ENCODE measurements at places on chromosomes 7 and 10. TPM values are rescaled to one million over a fixed set of nuclear protein-coding genes. Genes with fewer than 3 reads are reported as not detected.

PRKCQ gene
- 0.26 TPM for total RNA-seq

CDC14C gene
- total RNA-seq: 0.17 TPM

ITPRID1 gene
- total RNA-seq: not detected

- DNase-seq: no peak
Observed at GRCh38 chr10:33497338-33497737, 162.9 kb upstream of the NRP1 start.

GRCh38 chr10:1928606-1929005 lies 191.3 kb upstream of the ADARB2 start:
- DNase-seq: no peak

DNA sequence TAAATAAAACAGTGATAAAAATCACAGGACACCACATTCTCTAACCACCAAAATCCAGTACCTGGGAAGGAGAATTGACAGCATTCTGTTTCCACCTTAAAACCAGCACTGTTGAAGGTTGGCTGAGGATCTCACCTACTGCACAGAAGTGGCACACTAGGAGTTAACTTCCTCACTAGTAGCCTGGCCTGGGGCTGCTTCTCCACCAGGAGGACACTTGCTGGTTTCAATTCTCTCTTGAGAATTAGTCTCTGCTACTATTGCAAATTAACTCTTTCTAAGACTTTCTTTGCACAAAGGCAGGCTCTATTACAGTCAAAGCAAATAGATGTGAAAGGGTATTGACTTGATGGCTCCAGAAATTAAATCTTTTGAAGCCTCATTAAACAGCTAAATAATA lies 2.3 kb upstream of the CTTNBP2 start:
- DNase-seq: peak; percentile 28

DNA sequence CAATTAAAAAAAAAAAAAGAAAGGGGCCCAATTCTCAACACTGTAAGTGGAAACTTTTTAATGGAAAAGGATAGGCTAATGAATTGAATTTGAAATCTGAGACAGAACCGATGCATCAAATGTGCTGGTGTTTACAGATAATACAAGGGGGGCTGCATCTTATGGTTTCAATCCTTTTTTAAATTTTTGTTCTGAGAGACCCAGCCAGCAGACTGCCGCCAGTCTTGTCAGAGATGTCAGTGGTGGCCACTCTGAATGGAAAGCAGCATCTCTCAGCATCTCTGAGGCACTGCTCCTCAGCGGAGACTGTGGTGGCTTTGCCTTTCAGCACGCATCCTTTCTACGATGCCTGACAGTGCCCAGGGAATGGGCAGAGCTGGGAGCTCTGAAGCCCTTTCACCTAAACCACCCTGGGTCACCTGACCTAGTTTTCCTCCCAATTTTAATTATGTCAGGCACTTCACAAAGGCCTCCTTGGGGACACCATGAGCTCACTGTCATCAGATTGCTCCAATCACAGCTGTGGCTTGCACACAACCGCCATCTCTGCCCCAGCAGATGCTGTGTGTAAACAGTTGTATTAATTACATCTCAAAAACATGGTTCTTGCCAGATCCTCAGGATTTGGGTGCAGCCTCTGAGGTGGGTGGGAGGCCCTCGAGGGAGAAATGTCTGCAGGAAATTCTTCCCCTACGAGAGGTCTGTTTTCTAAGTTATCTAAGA lies 81.2 kb downstream of the EGFR start:
- DNase-seq: no peak

GRCh38 chr7:42621543-42622219 lies 290.2 kb downstream of the C7orf25 start:
- peak; percentile 5 for DNase-seq

GRCh38 chr10:8416760-8417159 lies 362.3 kb downstream of the GATA3 start:
- DNase-seq: no peak

GRCh38 chr10:69661414-69662172 lies 31.5 kb downstream of the FAM241B start:
- DNase-seq: no peak

HNRNPH3 gene
- total RNA-seq: 36.5 TPM

MTERF1 gene
- total RNA-seq: 9.8 TPM

IL6 gene
- 22.1 TPM for total RNA-seq

DNA sequence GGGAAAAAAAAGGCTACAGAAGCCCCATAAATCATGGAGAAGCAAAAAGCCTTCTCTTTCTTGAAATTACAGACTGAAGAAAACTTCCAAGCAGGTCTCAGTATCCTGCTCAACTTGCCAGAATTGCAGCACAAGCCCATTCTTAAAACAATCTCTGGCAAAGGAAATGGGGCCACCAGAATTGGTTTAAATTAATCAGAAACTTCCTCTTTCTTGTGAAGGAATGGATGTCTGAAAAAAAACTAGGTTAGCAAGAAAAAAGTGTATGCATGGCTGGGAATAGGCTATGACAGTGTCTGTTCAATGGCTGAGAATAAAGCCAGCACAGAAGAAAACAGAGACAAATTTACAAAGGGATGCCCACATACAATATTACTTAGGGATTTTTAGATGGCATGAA lies 59.1 kb downstream of the TFEC start:
- DNase-seq: no peak

DNA sequence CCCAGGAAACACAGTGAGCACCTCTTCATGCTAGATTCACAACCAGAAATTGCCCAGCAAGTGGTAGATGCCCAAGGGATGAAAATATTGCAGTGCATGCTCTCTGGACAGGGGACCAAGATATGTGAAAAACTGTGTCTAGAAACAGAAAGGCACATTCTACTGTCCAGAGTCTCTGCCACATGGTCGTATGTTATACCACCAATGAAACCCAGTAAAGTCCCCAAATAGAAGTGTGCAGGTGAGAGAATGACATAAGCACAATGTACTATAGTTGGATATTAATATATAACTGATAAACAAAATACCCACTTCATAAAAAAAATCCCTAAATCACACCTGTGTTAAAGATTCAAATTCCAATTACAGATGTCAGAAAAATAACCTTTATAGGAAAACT lies 43.8 kb downstream of the RASGEF1A start:
- no peak for DNase-seq
